Renal cortex interstitium (tissue), 15 donors: ENCODE measurements at places on chromosomes 3 and 15. TPM values are rescaled to one million over a fixed set of nuclear protein-coding genes. Genes with fewer than 3 reads are reported as not detected.

Gene KBTBD12
- polyA plus RNA-seq = 0.96 TPM

Gene SPTSSB
- polyA plus RNA-seq = 2.0 TPM

Gene RAB43
- polyA plus RNA-seq = 8.1 TPM

Gene SCAANT1
- 0.89 TPM for polyA plus RNA-seq

Gene FETUB
- polyA plus RNA-seq = 0.09 TPM

Gene CCDC13
- polyA plus RNA-seq = 3.5 TPM

Gene CCDC39
- polyA plus RNA-seq = 4.6 TPM

Gene FBXO40
- polyA plus RNA-seq = 0.03 TPM

Gene ATP13A5
- 0.09 TPM for polyA plus RNA-seq
